Heart right ventricle (tissue), 16 donors: ENCODE measurements at places on chromosomes 1 and 21. TPM values are rescaled to one million over a fixed set of nuclear protein-coding genes. Genes with fewer than 3 reads are reported as not detected.
A peak's percentile ranks its signal among the peaks of the same experiment; 100 is the strongest.

DNA sequence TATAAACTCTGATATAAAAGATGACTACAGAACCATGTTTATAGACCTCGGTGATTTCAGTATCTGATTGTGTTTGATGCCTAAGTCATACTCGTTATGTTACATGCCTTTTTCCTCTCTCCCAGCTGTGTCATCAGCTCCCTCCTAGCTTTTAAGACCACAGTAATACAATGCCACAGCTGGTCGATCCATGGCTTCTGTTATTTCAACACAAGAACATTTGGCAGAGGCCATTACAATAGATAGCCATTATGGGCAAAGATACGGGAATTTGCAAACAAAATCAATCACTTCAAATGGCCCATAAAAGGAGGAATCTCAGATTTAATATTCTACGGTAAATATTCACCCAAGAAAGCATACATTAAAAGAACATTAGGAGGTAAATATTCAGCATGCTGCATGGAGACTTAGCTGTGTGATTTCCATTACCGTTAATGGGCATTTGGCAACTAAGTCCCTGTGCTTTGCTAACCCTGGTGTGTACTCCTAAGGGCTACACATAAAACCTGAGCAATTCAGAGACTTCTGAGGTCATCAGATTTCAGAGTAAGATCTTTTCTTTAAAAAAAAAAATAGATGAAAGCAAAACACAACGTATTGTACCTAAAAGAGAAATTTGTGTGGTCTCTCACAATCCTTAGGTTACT, 153.4 kb downstream of the PIGK start:
- no peak for DNase-seq

GRCh38 chr1:237841485-237841884, 49.2 kb downstream of the ZP4 start:
- DNase-seq = no peak

DNA sequence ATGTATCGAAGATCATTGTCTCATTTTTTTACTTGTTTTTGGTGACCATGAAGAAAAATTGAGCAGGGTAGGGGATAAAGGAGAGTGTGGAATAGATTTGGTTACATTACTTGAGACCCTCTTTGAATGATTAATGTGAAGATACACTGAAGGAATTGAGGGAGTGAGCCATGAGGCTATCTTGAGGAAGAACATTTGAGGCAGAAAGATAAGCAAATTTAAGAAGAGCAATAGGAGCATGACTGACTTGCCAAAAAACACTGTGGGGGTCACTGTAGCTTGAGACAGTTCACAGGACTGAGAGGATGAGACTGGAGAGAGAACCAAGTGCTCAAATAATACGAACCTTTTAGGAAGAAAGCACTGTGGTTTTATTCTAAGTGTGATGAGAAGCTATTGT, 43.1 kb upstream of the PTPRC start:
- DNase-seq = no peak

- DNase-seq = no peak
Observed at GRCh38 chr1:245365095-245366020, 210.6 kb downstream of the KIF26B start.

DNA sequence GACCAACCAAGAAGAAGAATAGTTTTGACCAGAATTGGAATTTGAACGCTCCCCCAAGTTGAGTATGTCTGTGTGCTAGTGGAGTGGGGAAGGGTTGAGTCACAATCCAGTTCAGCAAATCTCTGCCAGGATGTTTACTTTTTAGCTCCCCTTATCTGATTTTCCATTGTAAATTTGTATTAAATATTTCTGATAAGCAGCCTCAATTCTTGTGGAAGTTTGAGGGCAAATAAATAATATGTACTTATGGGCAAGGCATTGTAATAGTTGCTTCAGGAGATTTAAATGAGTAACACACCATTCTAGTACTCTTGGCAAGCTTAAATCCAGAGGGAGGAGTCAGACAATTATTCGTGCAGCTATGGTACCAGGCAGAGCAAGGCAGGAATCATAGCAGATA, 14.4 kb downstream of the CXADR start:
- DNase-seq = no peak

- no peak for DNase-seq
Observed at GRCh38 chr21:30372139-30372770, at the start of gene KRTAP13-2. TSS of gene KRTAP13-2 (minus strand) at chr21:30372271. CDS start at chr21:30372213, 58 bp downstream.

DNA sequence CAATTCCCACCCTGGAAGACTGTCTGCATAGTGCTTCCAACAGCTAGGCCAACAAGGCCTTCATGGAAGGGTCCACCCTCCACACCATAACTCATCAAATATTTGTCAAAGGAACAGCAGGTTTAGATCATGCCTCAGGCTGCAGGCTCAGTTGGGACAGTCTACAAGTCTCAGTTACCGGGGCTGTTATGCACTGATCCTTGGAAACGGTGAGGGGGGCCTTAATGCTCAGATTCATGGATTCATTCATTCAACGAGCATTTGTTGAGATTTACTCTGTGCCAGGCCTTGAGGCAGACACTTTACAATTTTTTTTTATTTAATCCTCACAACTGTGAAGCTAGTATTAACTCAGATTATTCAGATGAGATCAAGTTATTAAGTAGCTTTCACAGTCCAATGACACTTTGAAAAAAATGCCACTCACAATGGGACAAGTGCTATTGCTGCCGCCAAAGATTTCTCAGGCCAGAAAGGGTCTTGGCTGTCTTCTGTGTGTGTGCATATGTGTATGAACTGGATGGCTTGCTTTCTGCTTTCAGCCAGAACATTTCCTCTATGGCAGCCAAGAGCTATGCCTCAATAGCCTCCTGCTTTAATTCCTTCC, 8.9 kb upstream of the C1orf216 start:
- DNase-seq = no peak

DNA sequence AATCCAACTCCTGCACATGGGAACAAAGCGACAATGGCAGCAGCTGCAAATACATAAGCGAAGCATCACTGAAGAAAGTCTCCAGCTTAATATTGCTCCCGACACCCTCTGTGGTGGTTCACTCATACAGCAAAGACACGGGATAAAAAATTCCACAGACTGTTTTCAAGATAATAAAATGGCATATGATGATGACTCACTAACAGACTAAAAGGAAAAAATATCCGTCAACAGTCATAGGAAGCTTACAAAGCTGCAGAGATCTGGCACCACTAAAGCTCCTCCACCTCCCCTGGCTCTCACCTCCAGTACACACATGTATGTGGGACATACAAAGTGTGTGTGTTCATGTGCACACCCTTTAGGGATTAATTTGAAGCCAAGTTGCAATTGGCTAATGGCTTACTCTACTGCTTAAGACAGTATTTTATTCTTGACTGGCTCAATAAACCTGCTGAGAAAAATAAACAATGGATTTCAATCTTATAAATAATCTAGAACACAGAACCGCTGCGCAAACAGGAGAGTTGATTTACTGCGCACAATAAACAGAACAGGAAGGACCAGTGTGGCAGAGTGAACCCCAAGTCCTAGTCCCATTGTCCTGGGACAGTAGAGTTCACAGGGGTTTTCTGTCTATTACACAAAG, 94.4 kb downstream of the SLC45A1 start:
- DNase-seq = peak; percentile 29

- DNase-seq = no peak
Observed at GRCh38 chr1:162755306-162755705, 35.2 kb upstream of the HSD17B7 start.

Gene MCOLN2
- not detected for total RNA-seq

Gene CCT3
- total RNA-seq = 130 TPM

- no peak for DNase-seq
Observed at GRCh38 chr1:28606771-28607170, 14.7 kb downstream of the RAB42 start.
